Stomach (tissue), 19 donors: ENCODE measurements at places on chromosomes 1 and 21. TPM values are rescaled to one million over a fixed set of nuclear protein-coding genes. Genes with fewer than 3 reads are reported as not detected.
A peak's percentile ranks its signal among the peaks of the same experiment; 100 is the strongest.

RNU1-4 gene
- total RNA-seq = under 0.01 TPM

DNA sequence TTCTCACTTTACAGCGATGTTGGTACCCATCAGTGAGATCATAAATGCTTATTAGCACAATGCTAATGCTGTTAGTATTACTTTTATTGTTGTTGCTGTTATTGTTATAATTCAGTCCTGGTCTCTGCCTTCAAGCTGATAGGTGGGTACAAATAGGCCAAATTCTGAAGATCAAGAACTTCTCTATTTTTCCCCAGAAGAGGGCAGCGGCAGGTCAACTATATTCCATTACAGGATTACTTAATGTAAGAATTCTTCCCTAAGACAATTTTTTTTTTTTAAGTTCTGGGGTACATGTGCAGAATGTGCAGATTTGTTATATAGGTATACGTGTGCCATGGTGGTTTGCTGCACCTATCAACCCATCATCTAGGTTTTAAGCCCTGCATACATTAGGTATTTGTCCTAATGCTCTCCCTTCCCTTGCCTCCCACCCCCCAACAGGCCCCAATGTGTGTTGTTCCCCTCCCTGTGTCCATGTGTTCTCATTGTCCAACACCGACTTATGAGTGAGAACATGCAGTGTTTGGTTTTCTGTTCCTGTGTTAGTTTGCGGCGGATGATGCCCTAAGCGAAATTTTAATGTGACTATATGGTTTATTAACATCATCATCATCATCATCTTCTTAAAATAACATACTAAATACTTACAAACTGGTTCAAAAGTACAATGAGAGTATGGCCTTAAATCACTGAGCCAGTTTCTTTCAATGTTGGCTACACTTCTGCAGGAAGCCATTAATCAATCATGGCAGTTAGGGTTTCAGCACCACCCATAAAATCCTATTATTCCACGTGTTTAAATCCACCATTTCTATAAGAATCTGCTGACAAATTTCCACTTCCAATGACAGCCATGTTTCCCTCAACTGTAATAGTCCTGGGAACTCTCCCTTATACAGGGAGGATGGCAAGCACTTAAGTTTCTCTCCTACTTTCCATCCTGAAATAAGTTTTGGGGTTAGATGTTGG is 19.2 kb downstream of the SLC19A2 start:
- DNase-seq = no peak

DNA sequence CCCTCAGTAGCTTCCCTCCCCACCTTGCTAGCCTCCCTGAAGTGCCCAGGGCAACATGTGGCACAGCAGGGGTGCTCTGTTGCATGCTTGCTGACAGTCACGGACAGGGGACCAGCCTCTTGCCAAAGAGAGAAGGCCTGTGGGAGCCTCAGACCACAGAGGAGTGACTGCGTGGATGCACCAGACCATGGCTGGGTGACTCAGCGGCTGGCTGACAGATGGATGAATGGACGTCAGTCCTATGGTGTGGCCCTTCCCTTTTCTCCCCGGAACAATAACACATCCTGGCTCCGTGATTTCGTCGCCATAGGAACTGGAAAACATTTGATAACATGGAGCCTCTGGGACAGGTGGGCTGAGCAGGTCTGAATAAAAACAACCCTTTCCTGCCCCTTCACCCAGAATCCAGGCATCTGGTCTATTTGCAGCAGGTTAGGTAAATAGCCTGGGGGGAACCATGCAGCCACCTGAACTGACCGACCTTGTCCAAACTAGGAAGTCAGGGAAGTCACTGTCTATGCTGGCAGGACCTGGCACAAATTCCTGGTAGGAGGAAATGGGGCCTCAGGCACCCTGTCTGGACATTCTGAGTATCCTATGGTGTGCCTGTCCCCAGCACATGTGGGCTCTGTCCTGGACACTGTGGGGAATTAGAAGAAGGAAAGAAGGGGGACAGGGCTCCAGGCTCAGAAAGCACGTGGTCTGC is 53.3 kb downstream of the NENF start:
- DNase-seq = peak; percentile 70

ZYG11A gene
- total RNA-seq = 0.18 TPM

GRCh38 chr1:38559446-38560165 is 300.0 kb downstream of the RRAGC start:
- DNase-seq = peak; percentile 65

PSMD4 gene
- 83.2 TPM for total RNA-seq

RGS13 gene
- 1.4 TPM for total RNA-seq

- no peak for DNase-seq
Observed at GRCh38 chr1:7948960-7949359, 8.3 kb upstream of the TNFRSF9 start.

GRCh38 chr21:29271927-29272333 is 26.8 kb upstream of the BACH1 start:
- no peak for DNase-seq

DNA sequence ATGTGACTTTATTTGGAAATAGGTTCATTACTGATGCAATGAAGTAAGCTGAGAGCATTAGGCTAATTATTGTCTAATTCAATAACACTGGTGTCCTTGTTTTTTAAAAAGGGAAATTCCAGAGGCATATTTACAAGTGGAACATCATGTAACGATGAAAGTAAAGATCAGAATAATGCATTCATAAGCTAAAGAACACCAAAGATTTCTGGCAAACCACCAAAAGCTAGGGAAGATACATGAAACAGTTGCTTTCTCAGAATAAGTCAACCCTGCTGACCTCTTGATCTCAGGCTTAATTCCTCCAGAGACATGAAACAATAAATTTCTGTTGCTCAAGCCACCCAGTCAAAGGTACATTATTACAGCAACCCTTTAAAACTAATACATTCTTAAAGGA is 20.3 kb upstream of the IFI16 start:
- no peak for DNase-seq

DNA sequence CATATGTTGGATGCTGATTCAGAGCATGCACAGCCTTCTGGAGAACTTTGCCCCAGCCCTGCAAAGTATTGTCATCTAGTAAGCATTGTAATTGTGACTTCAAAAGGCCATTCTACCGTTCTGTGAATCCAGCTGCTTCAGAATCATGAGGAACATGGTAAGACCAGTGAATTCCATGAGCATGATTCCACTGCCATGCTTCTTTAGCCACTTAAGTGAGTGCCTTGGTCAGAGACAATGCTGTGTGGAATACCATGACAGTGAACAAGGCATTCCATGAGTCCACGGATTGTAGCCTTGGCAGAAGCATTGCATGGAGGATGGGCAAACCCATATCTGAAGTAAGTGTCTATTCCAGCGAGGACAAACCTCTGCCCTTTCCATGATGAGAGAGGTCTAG is 123.7 kb downstream of the S1PR1 start:
- DNase-seq = no peak

AMY1B gene
- total RNA-seq = 0.45 TPM

- DNase-seq = no peak
Observed at GRCh38 chr1:73604739-73605138, 593.2 kb downstream of the LRRIQ3 start.

RHEX gene
- 0.87 TPM for total RNA-seq

DNA sequence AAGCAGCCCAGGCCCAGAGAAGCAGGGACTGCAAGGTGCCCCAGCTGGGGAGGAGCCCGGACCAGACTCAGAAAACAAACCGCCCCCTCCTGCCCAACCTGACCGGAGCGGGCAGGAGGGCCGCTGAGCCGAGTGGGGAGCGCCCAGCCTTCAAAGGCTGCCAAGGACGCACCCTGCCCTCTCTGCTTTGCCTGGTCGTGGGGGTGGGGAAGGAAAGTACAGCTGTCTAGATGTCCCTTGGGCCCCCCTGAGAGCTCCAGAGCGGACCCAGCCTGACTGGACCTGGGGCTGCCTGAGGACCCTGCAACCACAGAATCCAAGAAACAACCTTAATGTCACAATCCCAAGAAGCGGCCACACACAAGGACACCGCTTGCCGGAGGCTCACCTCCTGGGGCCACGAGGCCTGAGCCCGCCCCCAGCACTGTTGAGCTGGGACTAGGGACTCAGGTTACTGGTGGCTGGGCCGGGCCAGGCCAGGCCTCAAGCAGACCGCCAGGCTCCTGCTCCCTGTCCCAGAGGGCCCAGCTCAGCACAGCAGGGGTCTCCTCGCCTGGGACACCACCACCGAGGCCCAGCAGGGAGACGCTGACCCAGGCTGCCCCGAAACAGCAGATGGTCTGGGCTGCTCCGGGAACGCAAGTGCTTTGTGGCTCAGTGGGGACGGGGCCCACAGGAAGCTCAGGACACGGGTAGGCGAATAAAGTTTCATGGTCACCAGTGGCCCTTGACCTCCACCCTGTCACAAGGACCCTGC is 1.4 kb downstream of the DVL1 start:
- DNase-seq = peak; percentile 85

SAMD11 gene
- 4.8 TPM for total RNA-seq

TACSTD2 gene
- 12.1 TPM for total RNA-seq

DNA sequence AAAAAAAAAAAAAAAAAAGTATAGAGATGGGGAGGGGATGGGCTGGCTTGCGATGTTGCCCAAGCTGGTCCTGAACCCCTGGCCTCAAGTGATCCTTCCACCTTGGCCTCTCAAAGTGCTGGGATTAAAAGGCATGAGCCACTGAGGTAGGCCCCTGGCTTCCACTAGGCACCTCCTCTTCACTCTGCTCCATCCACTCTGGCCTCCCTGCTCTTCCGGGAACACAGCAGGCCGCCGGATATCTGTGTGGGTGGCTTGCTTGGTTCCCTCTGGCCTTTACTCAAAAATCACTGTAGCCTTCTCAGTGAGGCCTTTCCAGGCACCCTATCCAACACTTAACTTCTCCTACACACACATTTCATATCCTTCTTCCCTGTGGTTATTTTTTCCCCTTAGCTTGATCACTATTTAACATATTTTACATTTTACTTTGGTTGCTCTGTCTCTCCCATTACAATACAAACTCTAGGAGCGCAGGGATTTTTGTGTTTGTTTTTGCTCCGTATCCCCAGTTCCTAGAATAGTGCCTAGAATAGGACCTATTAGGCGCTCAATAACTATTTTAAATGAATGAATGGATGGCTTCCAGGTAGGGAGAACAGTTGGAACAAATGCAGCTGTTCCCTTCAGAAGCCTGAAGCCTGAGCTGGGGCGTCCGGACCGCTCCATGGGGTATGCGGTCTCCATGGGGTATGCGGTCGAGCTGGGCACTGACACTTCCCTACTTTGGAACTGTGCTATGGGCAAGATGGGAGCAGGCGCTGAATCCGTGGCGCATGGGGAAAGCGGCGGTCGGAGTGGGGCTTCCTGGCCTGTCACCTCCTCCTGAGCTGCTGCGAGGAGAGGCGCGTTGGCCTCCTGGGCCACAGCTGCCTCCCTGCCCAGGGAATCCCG is 46.7 kb downstream of the H3-3A start:
- DNase-seq = peak; percentile 67

GRCh38 chr1:234597894-234598293 is 12.1 kb downstream of the IRF2BP2 start:
- peak; percentile 55 for DNase-seq

KRTAP11-1 gene
- not detected for total RNA-seq

GRCh38 chr1:232143315-232143886 is 486.5 kb downstream of the SIPA1L2 start:
- no peak for DNase-seq

DYNLT4 gene
- total RNA-seq = 25.5 TPM

MOB3C gene
- 17.4 TPM for total RNA-seq

- DNase-seq = no peak
Observed at GRCh38 chr1:2951856-2952255, 69.4 kb upstream of the ACTRT2 start.

SPRR2G gene
- total RNA-seq = not detected

GRCh38 chr1:45001011-45001481 is 10.1 kb downstream of the HECTD3 start:
- DNase-seq = peak; percentile 22

C8B gene
- not detected for total RNA-seq

- no peak for DNase-seq
Observed at GRCh38 chr1:235442788-235443429, 61.3 kb downstream of the B3GALNT2 start.

GRCh38 chr1:2855206-2856065 is 53.9 kb upstream of the TTC34 start:
- DNase-seq = no peak
